ENCODE measurements at places on chromosomes 5 and 9.

DNA sequence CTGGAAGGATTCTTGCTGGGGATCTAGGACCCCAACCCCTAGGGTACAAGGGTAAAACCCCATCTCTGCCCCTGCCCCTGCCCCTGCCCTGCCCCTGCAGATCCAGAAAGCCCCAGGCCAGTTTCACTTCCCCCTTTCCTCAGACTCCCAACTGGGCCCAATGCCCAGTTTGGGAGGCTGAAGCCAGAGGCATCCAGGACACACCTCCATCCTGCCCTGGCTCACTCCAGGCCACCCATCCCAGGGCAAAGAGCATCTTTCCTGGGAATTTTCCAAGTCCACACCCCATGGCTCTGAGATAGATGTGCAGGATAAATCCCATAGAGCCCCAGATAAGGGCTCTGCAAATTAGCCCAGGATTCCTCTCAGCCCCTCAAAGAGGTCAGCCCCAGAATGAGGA, 17.4 kb downstream of the CNTFR start:
- no peak for DNase-seq

DNA sequence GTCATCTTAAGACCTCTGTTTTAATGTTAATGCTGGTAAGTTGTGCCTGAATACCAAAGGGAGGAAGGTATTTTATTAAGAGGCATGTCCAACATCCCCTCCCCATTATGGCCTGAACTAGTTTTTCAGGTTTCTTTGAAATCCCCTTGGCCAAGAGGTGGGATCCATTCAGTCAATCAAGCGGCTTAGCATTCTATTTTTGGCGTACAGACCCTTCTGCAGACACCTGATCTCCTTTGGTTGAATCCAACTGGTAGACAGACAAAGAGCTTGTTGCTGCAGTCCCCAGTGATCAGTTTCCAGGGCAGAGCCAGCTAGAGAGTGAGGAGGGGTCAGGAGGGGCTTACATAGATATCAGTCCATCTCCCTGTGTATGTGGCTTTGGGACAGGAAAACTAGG, 7.9 kb upstream of the KCNMB1 start:
- DNase-seq = no peak

- DNase-seq = no peak
These were observed 380.2 kb downstream of the CDH10 start for GRCh38 chr5:24264547-24264946.

DNA sequence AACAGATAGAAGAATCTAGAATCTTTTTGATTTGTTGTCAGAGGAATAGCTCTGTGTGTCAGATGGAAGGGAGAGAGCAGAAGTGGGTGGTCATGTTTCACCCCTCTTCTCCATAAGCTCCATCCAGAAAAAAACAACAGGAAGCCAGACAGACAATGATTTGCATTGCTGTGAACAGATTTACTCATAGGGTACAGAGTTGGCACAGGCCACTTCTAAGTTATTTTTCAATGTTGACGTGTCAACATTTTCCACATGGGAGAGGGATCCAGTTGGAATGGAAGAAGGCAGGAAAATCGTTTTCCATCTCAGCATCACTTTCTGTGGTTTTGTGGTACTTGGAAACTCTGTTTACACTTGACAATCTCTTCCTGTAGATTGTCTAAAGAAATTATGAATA, 86.7 kb downstream of the INSYN2B start:
- DNase-seq = no peak

DNA sequence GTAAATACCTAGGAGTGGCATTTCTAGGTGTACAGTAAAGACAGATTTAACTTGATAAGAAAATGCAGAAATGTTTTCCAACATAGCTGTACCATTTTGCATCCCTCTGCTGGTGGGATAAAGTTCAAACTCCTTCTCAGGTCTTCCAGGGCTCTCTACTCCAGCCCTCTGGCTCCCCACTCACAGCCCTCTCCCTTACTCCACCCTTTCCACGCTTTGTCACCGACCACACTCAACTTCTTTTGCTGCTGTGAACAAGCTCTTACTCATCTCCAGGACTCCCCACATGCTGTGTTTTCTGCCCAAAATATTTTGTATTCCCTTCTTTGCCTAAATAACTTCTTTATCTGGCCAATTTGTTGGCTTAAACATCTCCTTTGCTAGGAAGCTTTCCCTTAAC, 90.6 kb upstream of the OSMR start:
- DNase-seq = no peak

GRCh38 chr5:115069087-115069968, 100.4 kb downstream of the TRIM36 start:
- DNase-seq = peak; percentile 29

DNA sequence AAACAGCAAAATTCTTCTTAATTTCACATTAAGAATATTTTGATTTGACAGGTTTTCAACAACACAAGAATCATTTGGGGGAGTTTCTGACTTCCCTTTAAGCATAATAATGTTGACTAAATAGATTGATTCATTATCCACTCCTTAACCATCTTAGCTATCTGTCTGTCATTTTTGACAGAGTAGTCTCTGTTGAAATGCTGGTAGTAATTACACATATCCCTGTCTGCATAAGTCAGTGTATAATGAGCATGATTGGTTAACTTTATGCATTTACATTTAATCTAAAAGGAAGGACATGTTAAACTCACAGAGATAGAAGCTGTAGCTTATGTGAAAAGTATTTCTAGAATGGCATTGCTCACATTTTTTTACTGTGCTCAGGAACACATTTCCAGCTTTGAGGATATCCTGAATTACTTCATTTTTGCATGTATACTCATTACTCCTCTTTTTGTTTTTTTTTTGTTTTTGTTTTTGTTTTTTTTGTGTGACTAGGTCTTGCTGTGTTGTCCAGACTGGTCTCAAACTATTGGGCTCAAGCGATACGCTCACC, 385.9 kb downstream of the KDM4C start:
- no peak for DNase-seq

DNA sequence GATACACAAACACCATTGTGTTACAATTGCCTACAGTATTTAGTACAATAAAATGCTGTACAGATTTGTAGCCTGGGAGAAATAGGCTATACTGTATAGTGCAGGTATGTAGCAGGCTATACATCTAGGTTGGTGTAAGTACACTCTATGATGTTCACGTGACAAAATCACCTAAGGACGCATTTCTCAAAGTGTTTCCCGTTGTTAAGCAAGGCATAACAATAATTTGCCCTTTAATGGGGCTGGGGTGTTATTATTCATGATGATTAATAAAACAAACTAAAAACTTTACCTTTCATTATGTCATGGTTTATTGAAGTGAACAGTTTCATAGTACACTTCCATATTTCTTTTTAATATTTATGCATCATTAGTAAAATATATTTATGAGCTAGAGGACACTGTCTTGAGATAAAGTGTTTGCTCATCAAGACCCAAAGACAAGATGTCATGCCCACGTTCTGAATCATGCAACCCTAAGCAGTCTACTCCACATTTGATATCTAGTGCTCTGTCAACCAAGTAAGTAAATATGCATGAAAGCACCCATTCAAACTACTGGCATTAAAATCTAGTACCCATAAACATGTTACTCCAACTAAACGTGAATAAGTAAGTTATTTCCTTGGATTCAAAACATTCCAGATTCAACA, 220.5 kb downstream of the NR2F1-AS1 start:
- DNase-seq = no peak

GRCh38 chr9:87556039-87556438, 58.4 kb downstream of the DAPK1 start:
- no peak for DNase-seq
